ENCODE measurements at places on chromosomes 5 and 9.

- no peak for DNase-seq
- peaks cover 2% of the 10 kb centered on the region for H3K27me3 ChIP-seq
- H3K4me1 ChIP-seq, result peaks cover 1% of the 10 kb centered on the region
- H3K27ac ChIP-seq, result no peak overlapping the region
- no peaks in the 10 kb centered on the region for H3K36me3 ChIP-seq
Measured at GRCh38 chr5:82719368-82719767, 357.8 kb downstream of the TMEM167A start.

GRCh38 chr9:89595646-89596045 lies 9.2 kb upstream of the GADD45G start:
- H3K4me1 ChIP-seq, result no peaks in the 10 kb centered on the region
- no peak for DNase-seq
- H3K27ac ChIP-seq, result no peak overlapping the region
- no peaks in the 10 kb centered on the region for H3K36me3 ChIP-seq
- H3K4me3 ChIP-seq, result no peak overlapping the region

GRCh38 chr5:55897905-55898304 lies 46.7 kb downstream of the IL31RA start:
- H3K27ac ChIP-seq, result no peak overlapping the region
- H3K36me3 ChIP-seq, result no peaks in the 10 kb centered on the region
- H3K4me1 ChIP-seq, result peaks cover 39% of the 10 kb centered on the region
- DNase-seq, result no peak
- H3K27me3 ChIP-seq, result peaks cover 3% of the 10 kb centered on the region

DNA sequence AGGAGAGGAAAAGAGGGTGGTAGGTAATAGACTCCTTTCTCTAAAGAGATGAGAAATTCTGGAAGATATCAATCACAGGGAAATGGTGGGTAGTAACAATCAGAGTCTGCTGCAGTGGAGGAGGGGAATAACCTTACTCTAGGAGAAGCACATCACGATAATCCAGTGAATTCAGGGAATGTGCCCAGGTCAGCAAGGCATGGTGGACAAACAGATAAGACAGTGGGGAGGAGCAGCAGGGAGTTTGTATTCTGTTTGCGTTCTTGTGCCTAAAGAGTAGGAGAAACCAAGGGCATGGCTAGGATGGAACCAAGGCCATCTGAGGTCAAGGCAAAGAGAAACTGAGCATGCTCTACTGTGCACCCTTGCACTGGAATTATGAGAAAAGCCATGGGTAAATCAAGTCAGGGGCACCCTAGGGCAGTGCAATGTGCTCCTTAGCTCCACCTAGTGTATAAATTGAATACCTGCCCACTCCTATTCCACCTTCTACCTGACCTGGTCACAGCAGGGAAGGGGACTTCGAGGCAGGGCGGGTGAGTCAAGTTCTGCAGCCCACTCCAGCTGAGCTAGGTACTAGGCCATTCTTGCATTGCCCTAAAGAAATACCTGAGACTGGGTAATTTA lies 31.6 kb downstream of the RETREG1 start:
- H3K27ac ChIP-seq, result no peak overlapping the region
- H3K36me3 ChIP-seq, result peaks cover 12% of the 10 kb centered on the region
- H3K4me3 ChIP-seq, result no peak overlapping the region
- no peaks in the 10 kb centered on the region for H3K27me3 ChIP-seq

GRCh38 chr5:113166261-113166660 lies 189.7 kb downstream of the DCP2 start:
- H3K27ac ChIP-seq, result no peak overlapping the region
- no peak overlapping the region for H3K4me3 ChIP-seq
- no peak for DNase-seq
- H3K27me3 ChIP-seq, result peaks cover 23% of the 10 kb centered on the region
- no peaks in the 10 kb centered on the region for H3K4me1 ChIP-seq

DNA sequence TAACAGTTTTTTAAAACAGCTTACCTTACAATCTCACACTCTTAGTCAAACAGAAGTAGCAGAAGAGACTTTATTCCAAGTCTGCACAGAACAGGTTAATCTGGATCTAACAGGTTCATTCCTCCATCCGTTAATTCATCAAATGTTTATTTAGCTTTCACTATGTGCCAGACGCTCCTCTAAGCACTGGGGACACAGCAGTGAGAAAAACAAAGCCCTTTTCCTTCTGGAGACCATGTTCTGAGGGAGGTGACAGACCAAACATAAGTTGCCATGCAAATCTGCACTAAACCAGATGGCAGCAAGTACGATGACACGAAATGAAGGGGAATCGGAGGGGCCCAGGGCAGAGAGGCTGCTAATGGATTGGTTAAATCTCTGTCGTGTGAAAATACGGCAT lies 17.1 kb upstream of the GLIPR2 start:
- DNase-seq, result no peak
- no peak overlapping the region for H3K27ac ChIP-seq
- no peak overlapping the region for H3K4me3 ChIP-seq
- H3K4me1 ChIP-seq, result peaks cover 3% of the 10 kb centered on the region
- H3K36me3 ChIP-seq, result peaks cover 15% of the 10 kb centered on the region

DNA sequence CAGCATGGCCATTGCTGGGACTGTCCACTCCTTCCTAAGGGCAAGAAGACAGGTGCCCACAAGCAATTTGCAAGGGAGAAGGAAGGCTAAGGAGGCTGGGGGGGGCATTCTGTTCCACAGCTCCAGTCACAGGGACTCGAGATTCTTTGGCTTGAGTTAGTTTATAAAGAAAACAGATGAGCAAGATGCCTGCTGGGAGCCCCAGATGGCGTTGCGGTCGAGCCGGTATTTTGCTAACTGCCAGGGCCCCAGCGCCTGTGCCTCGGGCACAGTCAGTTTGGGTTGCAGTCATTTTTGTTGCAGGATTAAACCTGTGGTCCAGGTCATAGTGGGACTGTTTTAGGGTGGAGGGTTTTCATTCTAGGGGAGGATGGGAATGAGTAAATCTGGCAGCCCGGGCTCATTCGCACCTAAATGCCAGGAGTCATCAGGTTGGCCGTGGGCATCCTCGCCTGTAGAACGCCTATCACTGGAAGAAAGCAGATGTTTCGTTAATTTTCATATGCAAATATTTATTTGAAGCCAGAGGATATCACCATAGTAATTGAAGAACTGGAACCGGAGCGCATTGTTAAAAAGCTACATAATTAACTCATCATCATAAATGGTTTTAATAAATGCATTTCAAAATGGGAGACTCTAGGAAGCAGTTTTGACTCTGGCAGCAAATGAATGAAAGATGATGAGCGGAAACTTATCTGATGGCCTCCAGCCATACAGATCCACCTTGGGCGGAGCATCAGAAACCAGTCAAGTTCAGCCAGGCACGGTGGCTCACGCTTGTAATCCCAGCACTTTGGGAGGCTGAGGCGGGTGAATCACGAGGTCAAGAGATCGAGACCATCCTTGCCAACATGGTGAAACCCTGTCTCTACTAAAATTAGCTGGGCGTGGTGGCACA lies 87.1 kb upstream of the FCN2 start:
- no peak for DNase-seq
- H3K4me1 ChIP-seq, result no peaks in the 10 kb centered on the region
- H3K36me3 ChIP-seq, result no peaks in the 10 kb centered on the region
- no peak overlapping the region for H3K4me3 ChIP-seq
- H3K27me3 ChIP-seq, result peaks cover 5% of the 10 kb centered on the region

DNA sequence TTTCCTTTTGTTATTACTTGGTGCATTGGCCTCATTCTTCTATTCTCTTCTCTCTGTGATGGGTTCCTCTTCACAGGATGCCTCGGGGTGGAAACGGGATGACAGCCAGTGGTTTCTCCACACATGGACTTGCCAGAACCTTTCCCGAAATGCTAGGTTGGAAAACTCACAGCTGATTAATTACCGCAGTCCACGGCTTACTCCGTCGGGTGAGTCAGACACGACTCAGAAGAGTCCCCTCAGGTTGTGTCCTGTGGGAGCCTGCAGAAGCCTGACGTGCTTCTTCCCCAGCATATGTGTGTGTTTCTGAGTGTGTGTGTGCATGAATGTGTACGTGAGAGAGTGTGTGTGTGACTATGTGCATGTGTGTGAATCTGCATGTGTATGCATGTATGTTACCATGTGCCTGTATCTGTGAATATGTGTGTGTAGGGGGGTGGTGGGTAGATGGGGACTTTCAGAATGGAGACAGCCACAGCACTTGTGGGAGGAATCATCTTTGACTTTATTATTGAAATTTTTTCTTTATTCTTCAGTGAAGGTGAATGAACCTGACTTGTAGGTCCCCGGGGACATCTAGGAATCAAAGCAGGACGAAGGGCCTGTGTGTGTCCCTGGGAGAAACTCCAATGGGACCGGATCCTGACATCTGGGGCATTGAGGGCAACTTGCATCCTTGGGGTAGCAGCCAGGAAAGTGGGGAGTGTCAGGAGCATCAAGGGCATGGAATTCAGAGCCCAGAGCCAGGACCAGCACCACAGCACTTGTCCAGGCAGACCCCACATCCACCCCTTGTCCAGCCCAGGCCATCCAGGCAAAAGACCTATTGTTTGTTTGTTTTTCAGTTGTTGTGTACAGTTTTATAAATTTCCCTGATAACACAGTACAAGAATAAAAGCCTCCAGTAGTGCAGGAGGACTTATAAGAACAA lies 21.9 kb upstream of the MED10 start:
- DNase-seq, result no peak
- H3K27ac ChIP-seq, result no peak overlapping the region
- H3K36me3 ChIP-seq, result no peaks in the 10 kb centered on the region

GRCh38 chr5:78467752-78468357 lies 107.4 kb downstream of the SCAMP1 start:
- no peaks in the 10 kb centered on the region for H3K27me3 ChIP-seq
- H3K4me3 ChIP-seq, result no peak overlapping the region
- H3K27ac ChIP-seq, result no peak overlapping the region
- H3K4me1 ChIP-seq, result no peaks in the 10 kb centered on the region
- DNase-seq, result no peak

DNA sequence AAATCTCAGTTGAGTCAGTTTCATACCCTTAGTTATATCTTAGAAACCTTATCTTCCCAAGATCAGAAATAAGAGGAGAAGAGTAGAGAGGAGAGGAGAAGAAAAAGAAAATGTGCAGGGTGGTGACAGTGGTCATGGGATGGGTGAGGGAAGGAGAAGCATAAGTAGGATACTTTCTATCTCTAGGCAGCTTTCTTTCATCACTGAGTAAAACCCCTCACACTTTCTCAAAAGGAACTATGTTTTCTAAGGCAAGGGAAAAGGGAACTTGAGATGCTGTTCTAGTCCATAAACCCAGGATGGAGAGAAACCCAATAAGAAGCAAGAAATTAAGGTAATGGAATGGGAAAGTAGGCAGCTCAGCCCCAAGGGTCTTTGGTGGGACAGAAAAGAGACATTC lies 225.3 kb downstream of the MCTP1 start:
- H3K4me1 ChIP-seq, result no peaks in the 10 kb centered on the region
- no peak overlapping the region for H3K27ac ChIP-seq
- H3K4me3 ChIP-seq, result no peak overlapping the region

DNA sequence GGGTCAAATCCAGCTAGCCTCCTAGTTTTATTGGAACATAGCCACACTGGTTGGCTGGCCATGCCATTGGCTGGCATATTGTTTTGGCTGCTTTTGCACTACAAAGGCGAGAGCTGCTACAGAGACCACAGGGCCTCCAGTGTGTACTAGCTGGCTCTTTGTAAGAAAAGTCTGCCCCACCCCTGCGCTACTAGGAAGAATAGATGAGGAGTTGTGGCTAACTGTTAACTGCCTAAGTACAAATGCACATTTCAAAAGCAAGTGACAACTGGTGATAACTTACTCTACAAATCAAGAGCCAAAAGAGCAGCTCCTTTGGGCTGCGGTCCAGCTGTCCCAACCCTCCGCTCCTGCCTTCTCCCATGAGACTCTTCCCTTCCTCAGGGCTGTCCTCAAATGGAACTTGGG lies 63.9 kb downstream of the SERINC5 start:
- no peaks in the 10 kb centered on the region for H3K27me3 ChIP-seq
- H3K4me3 ChIP-seq, result peak overlapping the region; percentile 75
- H3K27ac ChIP-seq, result peak overlapping the region; percentile 97
- DNase-seq, result peak; percentile 53

GRCh38 chr5:10246761-10247160 lies 2.9 kb downstream of the ATPSCKMT start:
- no peak overlapping the region for H3K4me3 ChIP-seq
- H3K4me1 ChIP-seq, result peaks cover 26% of the 10 kb centered on the region
- no peak overlapping the region for H3K27ac ChIP-seq
- no peaks in the 10 kb centered on the region for H3K27me3 ChIP-seq
- peaks cover 14% of the 10 kb centered on the region for H3K36me3 ChIP-seq

GRCh38 chr5:78647838-78648358 lies 674 bp downstream of the LHFPL2 start:
- peak overlapping the region; percentile 76 for H3K4me3 ChIP-seq
- peaks cover 12% of the 10 kb centered on the region for H3K4me1 ChIP-seq
- H3K27ac ChIP-seq, result no peak overlapping the region
- DNase-seq, result no peak

- H3K36me3 ChIP-seq, result no peaks in the 10 kb centered on the region
- DNase-seq, result no peak
- no peaks in the 10 kb centered on the region for H3K4me1 ChIP-seq
- no peak overlapping the region for H3K4me3 ChIP-seq
- H3K27me3 ChIP-seq, result no peaks in the 10 kb centered on the region
Measured at GRCh38 chr5:150178262-150178661, 11.6 kb upstream of the SLC6A7 start.

- H3K27me3 ChIP-seq, result no peaks in the 10 kb centered on the region
- H3K36me3 ChIP-seq, result peaks cover 65% of the 10 kb centered on the region
- DNase-seq, result no peak
- H3K4me1 ChIP-seq, result peaks cover 15% of the 10 kb centered on the region
Measured at GRCh38 chr5:43609752-43610151, 6.8 kb downstream of the NNT start.

- peaks cover 30% of the 10 kb centered on the region for H3K36me3 ChIP-seq
- H3K4me1 ChIP-seq, result peaks cover 62% of the 10 kb centered on the region
- DNase-seq, result no peak
- no peak overlapping the region for H3K4me3 ChIP-seq
- no peaks in the 10 kb centered on the region for H3K27me3 ChIP-seq
- H3K27ac ChIP-seq, result no peak overlapping the region
Measured at GRCh38 chr5:131533836-131534235, 101.2 kb downstream of the RAPGEF6 start.

DNA sequence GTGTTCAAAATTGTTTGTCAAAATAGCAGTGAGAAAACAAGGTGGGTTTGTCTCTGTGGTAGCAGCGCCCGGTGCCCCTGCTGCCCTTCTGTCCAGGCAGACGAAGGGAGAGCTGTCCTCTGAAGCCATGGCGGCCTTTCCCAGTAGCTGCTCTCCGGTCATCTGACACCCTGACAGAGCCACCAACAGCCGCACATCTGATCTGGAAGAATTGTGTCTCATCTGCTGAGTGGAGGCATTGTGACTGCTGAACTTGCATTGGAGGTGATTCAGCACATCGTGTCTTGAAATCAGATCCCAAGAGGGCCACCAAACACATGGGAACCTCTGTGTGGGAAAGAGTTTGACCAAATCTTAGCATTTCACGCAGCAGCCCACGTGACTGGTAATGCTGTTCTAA lies 337.6 kb upstream of the IRX1 start:
- no peaks in the 10 kb centered on the region for H3K36me3 ChIP-seq
- no peaks in the 10 kb centered on the region for H3K27me3 ChIP-seq
- no peak overlapping the region for H3K4me3 ChIP-seq
- no peak for DNase-seq
- no peak overlapping the region for H3K27ac ChIP-seq
- no peaks in the 10 kb centered on the region for H3K4me1 ChIP-seq
